Hair follicle dermal papilla cell (primary cell): ENCODE measurements at places on chromosomes 1 and 21. TPM values are rescaled to one million over a fixed set of nuclear protein-coding genes. Genes with fewer than 3 reads are reported as not detected.

Gene PRKAA2
- 2.2 and 2.6 TPM in 2 replicates for total RNA-seq

Gene SLC9C2
- total RNA-seq = not detected in 2 replicates

Gene KCNN3
- total RNA-seq = not detected in 2 replicates

Gene SPRR2E
- not detected in 2 replicates for total RNA-seq

Gene SLC45A1
- 0.73 and 1.3 TPM in 2 replicates for total RNA-seq

Gene PRKCZ
- total RNA-seq = 0.97 and 1.1 TPM in 2 replicates

Gene GNG4
- under 0.01 TPM in 1 of 2 replicates, not detected in the other for total RNA-seq

Gene OPRD1
- under 0.01 TPM in 1 of 2 replicates, not detected in the other for total RNA-seq

Gene WNT2B
- 5.8 and 9.5 TPM in 2 replicates for total RNA-seq

Gene MX2
- total RNA-seq = 7.9 and 16.1 TPM in 2 replicates

Gene MTARC1
- total RNA-seq = 0.61 and 0.97 TPM in 2 replicates

Gene KRTAP12-3
- total RNA-seq = not detected in 2 replicates

Gene BARHL2
- not detected in 2 replicates for total RNA-seq
